ENCODE measurements at places on chromosomes 12 and 14.

- DNase-seq = no peak
These were observed 1.0 kb downstream of the CLBA1 start for GRCh38 chr14:104986487-104987164.

- DNase-seq = no peak
These were observed 319.4 kb downstream of the VRK1 start for GRCh38 chr14:97116546-97116945.

DNA sequence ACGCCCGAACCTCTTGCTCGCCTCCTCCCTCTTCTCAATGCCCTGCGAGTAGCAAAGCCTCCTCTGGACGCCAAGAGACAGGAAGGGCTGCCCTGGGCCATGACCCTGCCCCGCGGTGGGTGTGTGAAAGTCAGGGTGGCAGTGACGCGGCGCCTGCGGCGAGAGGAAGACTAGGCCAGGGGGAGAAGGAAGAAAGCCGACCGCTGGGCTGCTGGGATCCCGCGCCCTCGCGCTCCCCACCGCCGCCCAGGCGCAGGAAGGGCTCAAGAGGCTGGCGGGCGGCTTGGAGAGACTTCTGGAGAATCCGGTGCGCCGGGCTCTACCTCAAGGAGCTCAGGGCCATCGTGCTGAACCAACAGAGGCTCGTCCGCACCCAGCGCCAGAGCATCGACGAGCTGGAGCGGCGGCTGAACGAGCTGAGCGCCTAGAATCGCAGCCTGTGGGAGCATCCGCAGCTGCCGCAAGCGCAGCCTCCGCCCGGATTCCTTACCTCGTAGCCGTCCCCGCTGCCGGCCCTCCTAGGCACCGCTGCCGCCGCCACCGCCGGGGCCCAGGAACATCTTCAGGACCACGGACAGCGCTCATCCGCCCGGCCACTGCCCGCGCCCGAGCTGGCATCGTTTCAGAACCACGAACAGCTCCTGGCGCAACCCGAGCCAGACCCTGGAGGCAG lies 105.0 kb upstream of the PRB2 start:
- DNase-seq = peak; percentile 48

- DNase-seq = no peak
These were observed 56.5 kb upstream of the CDKL1 start for GRCh38 chr14:50452979-50453705.

DNA sequence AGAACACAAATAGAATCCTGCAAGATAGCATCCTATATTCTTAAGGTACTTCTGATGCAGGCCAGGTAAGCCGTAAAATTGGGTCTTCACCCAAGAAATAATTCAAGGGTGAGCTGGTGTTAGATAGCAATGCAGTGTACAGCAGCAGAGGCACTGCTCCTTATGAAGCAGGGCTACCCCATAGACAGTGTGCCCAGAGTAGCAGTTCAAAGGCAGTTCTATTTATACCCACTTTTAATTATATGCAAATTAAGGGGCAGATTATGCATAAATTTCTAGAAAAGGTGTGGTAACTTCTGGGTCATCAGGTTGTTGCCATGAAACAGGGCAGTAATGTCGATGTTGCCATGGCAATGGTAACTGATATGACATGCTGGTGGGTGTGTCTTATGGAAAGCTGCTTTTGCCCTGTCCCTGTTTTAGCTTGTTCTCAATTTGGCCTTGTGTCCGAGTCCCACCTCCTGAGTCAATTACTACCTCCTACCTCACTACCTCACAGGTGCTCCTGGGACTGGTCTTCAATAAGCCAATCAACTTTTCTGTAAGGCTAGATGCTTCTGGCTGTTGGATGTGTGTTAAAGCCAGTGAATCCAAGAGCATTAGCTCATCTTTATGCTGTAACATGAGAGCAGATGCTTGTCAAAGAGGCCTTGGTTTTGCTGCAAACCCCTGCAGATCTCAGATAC lies 61.0 kb downstream of the PPM1A start:
- no peak for DNase-seq

- DNase-seq = no peak
These were observed 9.5 kb upstream of the BDKRB1 start for GRCh38 chr14:96246539-96246847.

DNA sequence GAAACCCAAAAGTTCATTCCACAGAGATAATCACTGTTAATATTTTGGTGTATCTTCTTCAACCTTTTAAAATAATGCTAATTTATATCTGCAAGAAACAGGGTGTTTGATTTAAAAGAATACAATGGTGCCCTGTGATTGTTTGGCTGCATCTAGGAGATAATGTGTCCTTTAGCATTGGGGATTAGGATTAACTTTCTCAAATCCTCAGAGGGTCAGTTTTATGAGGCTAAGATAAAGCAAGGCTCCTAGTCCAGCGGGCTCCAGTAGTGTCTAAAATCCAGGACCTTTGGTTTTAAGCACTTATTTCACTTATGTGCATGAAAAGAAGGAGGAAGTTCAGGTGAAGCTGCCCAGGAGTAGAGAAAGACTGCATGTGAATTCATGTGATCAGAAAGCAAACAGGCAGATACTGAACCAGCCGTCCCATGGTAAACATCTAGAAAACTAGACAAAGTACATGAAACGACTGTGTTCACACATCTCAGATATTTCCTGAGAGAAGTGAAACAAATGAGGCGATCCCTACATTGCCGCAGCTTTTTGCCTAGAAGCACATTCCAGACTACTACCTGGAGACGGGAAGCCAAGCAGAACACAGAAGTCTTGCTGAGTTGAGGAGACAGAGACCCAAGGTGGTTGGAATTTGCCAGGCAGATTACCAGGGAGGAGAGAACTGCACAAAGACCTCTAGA lies 129.1 kb upstream of the MAX start:
- DNase-seq = no peak

DNA sequence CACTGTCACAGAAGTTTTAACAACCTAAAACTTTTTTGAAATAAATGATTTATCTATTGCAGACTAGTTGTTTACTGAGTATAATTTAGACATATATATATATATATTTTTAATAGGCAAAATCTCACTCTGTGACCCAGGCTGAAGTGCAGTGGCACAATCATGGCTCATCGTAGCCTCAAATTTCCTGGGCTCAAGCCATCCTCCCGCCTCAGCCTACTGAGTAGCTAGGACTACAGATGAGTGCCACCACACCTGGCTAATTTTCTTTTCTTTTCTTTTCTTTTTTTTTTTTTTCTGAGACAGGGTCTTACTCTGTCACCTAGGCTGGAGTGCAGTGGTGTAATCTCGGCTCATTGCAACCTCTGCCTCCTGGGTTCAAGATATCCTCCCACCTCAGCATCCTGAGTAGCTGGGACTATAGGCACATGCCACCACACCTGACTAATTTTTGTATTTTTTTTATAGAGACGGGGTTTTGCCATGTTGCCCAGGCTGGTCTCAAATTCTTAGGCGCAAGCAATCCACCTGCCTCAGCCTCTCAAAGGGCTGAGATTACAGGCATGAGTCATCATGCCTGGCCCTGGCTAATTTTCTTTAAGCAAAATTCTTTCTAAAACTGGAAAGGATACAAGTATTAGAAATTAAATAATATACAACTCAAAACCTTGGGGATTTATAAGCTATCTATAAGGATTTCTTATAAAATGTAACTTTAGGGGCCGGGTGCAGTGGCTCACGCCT lies 23.1 kb downstream of the EEA1 start:
- no peak for DNase-seq

DNA sequence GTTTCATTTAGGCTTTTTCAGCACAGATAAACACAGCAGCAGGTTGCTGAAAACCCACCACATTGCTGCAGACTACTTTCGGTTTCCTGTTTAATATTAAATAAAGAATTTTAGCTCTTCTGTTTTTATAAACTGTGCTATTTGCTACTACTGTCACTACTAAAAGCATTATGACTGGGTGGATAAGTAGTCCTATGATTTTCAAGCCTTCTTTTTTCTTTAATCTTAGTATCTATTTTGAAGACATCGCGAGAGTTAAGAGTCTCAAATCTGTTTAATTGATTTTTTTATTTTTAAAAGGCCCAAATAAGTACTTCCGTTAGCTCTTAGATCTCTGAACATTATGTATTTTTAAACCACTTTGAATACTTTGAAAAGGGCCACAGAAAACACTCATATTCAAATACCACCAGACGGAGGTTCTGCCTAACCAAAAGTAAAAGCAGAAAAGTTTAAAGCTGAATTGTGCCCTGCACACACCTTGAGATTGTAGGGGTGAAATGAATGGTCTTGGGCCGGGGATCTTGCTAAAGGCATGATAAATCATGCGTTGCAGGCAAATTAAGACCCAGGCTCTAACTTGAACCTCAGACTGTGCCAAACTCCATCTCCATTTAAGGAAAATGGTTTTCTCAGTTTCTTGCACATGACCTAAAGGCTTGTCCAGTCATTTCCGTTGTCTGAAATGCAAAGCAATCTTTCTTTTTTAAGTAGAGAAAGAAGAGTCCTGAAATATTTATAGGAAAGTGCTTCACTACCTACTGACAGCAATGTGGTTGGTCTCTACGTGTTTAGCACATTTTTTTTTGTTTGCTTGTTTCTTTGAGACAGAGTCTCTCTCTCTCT lies 13.6 kb upstream of the FOXN3 start:
- DNase-seq = no peak

DNA sequence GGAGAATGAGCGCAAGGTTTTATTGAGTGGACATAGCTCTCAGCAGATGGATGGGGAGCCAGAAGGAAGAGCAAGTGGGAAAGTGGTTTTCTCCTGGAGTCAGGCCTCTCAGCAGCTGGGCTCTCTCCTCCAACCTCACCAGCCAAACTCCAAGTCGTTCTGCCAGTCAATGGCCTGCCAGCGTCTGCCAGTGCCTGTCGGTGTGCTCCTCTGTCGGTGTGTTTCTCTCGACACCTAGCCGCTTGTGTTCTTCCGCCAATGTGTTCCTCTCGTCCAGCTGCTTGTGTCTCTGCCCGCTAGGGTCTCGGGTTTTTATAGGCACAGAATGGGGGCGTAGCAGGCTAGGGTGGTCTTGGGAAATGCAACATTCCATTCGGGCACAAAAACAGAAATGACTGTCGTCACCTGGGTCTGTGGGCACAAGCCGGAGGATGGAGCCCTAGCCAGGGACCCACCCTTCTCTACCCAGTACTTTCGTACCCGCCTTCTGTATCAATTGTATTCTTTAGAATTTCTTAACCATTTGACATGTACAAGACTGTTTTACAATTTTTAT lies 1365.4 kb downstream of the FSCB start:
- DNase-seq = no peak

Measured in activated CD4-positive, CD25-positive, alpha-beta regulatory T cell (primary cell).